ENCODE measurements at places on chromosomes 1 and 21. TPM values are rescaled to one million over a fixed set of nuclear protein-coding genes. Genes with fewer than 3 reads are reported as not detected.

The CCDC17 gene
- 2.5 TPM for total RNA-seq

GRCh38 chr1:205811660-205812059, 1.3 kb downstream of the SLC41A1 start:
- ATAC-seq: no peak

DNA sequence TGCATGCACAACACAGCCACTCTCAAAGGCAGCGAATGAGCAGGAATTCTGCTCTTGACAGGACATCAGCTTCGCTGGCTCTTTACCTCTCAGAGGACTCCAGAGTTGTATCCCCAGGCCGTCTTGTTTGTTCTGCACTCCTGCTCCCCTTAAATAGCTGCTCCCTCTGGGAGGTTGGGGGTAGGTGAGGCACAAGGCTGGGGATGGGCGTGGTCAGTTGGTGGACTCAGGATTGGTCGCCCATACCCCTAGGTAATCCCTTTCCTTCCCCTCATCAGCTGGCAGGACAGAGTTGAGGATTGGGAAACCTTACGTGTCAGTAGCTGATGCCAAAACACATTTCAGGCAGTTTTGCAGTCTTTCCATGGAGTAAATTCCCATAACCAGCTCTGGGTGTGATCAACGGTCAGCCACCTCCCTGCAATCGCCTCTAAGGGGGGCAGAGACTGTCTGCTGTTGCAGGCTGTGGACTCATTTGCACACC, at the start of gene PLA2G2A:
PLA2G2A (minus strand) TSS at position 125 of the 484 bp plus-strand sequence. CDS start 845 bp downstream, outside the sequence.
- ATAC-seq: no peak

The DIPK1A gene
- 2.8 TPM for total RNA-seq

The NUDT4B gene
- total RNA-seq: not detected

DNA sequence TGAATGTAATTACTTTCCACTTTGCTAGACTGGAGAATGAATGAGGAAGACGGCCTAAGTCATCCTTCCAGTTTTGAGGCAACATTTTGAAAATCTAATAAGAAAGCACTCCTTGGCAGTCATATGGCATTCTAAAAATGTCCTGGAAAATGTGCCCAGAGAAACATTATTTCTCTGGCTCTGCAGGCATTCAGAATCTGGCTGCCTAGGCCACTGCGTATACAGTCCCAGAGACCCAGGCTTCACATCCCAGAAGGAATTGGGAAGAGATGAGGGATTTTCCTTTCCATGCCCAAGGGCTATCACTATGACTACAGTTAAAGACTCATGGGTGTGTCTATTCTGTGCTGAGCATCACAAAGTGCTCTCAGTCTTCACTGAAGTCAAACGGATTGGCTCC, 92.9 kb downstream of the BEND5 start:
- no peak for ATAC-seq

- peak; percentile 87 for ATAC-seq
Observed at GRCh38 chr1:29639156-29639736, 402.9 kb downstream of the PTPRU start.

DNA sequence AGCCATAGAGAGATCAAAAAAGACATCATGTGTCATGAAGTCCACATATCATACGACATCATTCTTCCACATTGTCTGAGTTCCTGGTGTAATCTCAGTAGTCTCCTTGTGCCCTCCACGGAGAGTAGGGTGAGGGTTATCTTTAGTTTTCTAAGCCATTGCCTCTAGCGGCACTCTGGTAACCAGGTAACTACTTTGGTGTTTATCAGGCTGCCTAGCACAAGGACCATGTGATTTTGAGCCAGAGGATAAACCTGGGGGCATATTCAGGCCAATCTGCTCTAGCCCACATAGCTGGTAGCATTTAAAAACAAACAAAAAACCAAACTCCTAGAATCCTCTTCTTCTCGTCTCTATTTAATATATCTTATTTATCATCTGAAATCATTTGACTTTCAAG, 147.4 kb downstream of the GDAP2 start:
- no peak for ATAC-seq

DNA sequence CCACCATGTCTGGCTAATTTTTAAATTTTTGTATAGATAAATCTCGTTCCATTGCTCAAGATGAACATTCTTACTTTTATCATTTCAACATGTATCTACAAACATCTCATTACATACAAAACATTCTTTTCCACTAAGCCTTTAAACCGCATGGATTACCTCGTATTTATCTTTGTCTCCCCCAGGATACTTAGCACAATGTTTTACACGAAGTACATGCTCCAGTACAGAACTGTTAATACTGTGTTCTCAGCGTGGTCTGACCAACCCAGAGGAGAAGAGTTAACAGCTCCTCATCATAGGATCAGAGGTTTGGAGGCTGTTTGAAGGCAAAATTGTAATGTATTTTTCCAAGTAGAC, 7.4 kb downstream of the PIK3C2B start:
- no peak for ATAC-seq

- ATAC-seq: no peak
Observed at GRCh38 chr1:28804071-28804470, 7.9 kb upstream of the OPRD1 start.

GRCh38 chr1:176837708-176838107, 326.8 kb downstream of the ASTN1 start:
- no peak for ATAC-seq

DNA sequence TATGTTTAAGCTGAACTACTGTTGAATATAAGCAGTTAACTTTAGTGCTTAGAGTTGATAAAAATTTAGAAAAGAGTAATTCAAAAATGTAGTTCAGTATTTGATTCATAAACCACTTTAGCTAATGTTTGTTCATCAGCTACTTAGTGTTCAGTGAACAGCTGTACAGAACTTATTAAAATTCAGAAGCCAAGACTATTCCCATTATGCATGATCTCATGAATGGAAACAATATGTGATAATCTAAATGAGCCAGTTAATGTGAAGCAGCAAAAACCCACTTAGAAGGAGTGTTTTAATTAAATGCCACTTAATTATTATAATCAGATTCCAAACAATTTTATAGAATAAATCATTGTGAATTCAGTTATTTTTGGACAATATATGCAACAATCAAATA, 92.9 kb upstream of the NEGR1 start:
- no peak for ATAC-seq

GRCh38 chr1:27141266-27142003, 13.5 kb downstream of the SLC9A1 start:
- no peak for ATAC-seq

- no peak for ATAC-seq
Observed at GRCh38 chr1:64875101-64875500, 91.2 kb downstream of the JAK1 start.

DNA sequence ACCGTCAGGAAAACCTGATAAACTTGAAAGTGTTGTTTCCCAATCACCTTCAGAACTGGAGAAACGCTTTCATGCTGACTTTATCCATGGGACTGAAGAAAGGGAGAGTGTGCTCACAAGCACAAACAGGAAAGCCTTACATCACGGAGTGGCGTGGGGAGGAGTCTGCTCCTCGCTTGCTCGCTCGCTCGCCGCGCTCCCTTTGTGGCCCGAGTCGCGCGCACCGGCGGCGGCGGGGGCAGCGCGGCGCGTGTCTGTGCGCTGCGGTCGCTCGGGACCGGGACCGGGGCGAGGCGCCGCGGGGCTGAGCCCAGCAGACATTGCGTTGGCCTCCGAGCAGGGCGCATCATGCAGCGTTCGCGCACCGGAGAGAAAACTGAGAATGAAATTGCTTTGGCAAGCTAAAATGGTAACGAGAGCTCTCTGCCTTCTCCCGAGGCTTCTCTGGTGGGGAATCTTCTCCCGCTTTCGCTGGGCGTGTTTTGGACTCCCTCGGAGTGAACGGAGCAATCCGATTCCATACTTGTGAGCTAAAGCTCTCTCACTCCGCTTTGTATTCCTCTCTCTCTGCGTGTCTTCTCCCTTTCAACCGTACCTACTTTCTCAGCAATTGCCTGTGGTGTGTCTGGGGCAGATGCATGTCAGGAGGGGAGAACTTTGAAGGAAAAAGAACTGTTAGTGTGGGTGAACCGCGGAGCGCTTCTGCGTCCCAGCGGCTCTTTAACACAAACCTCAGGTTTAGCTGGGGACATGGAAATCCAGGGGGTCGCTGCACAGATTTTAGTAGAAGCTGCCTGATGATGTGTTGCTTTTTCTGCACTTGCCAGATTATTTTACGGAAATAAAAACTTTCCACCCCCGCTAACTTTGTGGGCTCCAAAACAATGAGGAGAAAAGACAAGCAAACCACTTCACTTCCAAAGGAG, at the start of gene RGL1:
RGL1 (plus strand) TSS at position 205 of the 926 bp plus-strand sequence; CDS start at position 383, 178 bp downstream.
- peak; percentile 100 for ATAC-seq

- peak; percentile 63 for ATAC-seq
Observed at GRCh38 chr1:235843461-235843961, 23.2 kb downstream of the LYST start.

- ATAC-seq: peak; percentile 56
Observed at GRCh38 chr1:245997471-245998258, 509.4 kb downstream of the SMYD3 start.

The KPNA6 gene
- total RNA-seq: 54.1 TPM

GRCh38 chr1:41722184-41722583, 196.5 kb downstream of the HIVEP3 start:
- ATAC-seq: no peak

The RER1 gene
- total RNA-seq: 167 TPM

- ATAC-seq: no peak
Observed at GRCh38 chr1:226974544-226975258, 34.6 kb downstream of the COQ8A start.

- no peak for ATAC-seq
Observed at GRCh38 chr1:18700530-18700929, 69.9 kb downstream of the PAX7 start.

DNA sequence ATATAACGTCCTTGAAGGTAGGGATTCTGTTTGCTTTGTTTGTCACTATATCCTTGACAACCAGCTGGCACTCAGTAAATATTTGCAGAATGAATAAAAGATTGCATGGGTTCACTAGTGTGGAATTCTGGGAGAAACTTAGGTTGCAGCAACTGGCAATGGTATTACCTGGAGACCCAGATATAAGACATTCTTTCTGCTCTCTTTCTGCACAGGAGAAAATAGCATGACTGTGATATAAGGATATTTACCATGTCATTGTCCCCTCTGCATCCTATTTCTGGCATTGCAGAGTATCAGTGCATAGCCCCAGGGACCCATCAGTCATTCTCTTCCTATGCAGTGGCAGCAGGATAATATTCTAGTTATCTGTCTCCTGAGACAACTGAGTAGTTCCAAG, 308.9 kb upstream of the LRRC7 start:
- no peak for ATAC-seq

GRCh38 chr21:15243406-15243805, 178.6 kb upstream of the NRIP1 start:
- no peak for ATAC-seq

The SYPL2 gene
- total RNA-seq: not detected

GRCh38 chr1:167584581-167584980, 31.0 kb upstream of the CREG1 start:
- ATAC-seq: no peak

DNA sequence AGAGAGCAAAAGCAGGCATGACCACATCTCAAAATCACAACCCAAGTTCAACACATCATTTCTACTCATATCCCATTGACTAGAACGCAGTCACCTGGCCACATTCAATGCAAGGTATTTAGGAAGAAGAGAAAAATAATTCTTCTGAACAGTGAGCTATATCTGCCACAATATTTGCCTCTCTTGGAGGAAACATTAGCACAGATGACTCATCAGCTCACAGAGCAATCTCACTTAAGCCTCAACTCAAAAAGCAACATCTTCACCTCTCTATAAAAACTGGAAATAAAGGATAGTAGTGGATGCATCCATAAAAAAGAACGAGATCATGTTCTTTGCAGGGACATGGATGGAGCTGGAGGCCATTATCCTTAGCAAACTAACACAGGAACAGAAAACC, 143.9 kb upstream of the FMN2 start:
- ATAC-seq: no peak

- no peak for ATAC-seq
Observed at GRCh38 chr1:198177546-198177945, 20.7 kb downstream of the NEK7 start.

The LDLRAD1 gene
- total RNA-seq: 0.24 TPM

DNA sequence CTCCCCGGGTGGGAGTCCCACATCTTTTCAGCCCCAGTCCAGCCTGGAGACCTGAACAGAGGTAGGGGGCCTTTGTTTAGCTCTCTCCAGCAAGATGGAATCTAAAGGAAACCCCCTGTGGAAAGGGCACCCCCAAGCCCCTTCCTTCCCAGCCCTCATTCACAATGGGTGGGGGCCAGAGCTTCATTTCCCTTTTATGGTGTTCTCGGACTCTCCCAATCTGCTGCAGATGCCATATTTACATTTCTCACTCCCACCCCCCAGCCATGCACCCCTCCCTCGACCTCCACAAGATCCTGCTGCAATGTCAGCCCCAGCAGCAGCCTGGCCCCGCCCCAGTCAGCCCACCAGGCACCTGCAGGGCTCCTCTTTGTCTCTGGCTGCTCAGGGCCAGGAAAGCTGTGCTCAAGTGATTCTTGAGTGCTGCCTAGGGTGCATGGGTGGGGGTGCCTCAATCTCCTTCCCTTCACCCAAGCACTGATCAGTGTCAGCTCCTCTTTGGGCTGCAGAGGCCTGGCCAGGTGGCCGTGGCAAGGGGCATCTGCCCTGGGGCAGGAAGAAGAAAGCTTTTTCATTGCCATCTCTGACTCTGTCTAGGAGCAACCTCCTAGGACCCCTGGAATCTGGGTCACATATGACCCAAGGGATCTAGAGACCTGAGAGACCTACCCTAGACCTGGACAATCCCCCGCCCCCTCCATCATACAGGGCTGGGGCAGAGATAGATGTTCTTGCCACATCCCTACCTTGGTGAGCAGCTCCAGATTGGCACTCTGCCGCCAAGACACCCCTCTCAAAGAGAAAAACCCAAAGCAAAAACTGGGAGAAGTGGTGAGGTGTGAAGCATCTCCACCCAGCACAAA, 1.7 kb downstream of the KIF21B start:
- no peak for ATAC-seq

The MROH7 gene
- total RNA-seq: 0.68 TPM

- ATAC-seq: no peak
Observed at GRCh38 chr1:147472966-147473732, 68.2 kb upstream of the BCL9 start.

DNA sequence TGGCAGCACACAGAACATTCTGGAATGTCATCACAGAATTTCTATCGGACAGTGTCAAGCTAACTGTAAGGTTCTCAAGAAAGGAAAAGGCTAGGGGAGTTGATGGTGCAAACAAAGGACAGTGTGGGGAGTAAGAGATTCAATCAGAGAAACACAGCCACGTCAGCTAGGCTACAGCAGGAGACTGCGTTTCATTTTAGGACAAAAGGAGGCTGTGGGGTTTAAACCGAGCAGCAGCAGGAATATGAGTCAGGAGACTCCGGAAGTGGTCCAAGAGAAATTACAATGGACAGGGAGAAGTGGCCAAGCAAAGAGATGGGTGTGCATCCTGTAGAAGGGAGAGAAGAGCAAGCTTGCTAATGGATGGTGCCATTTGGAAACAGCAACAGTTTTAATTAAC, 37.4 kb upstream of the C1orf198 start:
- ATAC-seq: no peak

DNA sequence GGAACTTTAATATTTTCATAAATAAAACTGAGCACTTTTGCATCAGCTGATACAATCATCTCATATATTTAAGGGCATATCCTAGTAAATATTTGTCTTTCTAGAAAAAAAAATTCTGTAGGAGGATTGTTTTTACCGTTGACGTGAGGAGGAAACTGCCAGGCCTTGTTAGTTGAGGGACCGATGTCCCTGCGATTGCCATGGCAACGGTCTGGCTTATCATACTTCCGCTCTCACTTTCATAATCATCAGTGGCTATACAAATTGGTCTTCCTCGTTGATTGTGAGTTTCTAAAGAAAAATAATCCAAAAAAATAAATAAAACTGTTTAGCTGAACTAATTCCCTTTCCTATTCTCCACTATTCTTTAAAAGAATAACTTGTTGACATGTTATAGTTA, 69.3 kb upstream of the ANGPTL3 start:
- ATAC-seq: no peak

The TAS1R1 gene
- not detected for total RNA-seq

GRCh38 chr1:204574865-204575163, 58.6 kb downstream of the MDM4 start:
- no peak for ATAC-seq
